ENCODE measurements at places on chromosomes 4 and X.
A peak's percentile ranks its signal among the peaks of the same experiment; 100 is the strongest.

DNA sequence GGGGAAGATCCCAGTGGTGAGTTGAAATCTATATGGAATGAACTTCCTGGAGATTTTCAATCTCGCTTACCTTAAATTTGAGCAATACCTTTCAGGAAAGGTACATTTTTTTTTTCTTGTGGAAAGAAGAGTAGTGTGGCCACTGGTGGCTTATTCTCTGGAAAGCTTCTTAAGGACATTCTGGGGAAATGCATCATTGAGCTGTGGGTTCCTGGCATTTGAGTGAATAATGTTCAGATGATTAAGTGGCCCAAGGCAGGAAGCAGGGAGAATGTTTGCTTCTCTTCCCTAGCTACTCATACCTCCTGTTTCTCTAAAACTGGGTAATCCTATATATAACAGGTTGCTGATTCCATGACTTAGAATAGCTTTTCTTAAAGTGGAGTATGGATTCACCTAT is 31.8 kb downstream of the STAG2 start:
- no peak for DNase-seq

DNA sequence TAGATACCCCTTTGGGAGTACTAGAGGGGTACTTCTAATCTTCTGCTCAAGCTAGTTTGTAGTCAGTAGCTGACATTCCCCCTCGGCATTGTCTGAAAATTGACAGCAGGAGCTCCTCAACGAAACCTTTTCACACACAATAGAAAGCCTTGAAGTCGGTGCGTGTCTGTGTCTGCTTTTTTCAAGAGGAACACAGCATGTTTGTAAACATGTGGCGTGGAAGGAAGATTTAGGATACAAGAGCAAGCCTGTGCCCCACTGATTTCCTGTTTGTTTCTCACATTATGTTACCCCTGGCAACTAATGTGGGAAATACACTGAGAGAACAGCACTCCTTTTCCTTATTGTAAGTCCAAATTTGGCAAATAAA is 252.6 kb downstream of the ANKRD50 start:
- DNase-seq = no peak

DNA sequence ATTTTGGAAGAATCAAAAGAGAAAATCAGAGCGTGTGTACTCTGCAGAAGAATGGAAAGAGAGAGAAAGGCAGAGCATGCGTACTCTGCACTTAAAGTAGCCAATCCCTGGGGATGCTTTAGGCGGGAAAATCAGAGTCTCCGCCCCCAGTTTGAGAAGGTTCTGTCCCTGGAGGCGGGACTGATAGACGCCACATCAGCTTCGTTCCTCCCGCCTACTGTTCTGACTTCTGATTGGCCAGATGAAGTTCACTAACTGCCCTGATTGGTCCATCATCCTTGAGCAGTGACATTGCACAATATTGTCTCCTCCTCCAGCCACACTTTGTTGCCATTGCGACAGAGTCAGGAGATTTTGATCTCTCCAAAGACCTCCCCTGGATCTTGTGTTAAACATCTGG is 23.8 kb downstream of the SSX1 start:
- DNase-seq = no peak

GRCh38 chr4:96744676-96745075 is 904.8 kb downstream of the PDHA2 start:
- no peak for DNase-seq

DNA sequence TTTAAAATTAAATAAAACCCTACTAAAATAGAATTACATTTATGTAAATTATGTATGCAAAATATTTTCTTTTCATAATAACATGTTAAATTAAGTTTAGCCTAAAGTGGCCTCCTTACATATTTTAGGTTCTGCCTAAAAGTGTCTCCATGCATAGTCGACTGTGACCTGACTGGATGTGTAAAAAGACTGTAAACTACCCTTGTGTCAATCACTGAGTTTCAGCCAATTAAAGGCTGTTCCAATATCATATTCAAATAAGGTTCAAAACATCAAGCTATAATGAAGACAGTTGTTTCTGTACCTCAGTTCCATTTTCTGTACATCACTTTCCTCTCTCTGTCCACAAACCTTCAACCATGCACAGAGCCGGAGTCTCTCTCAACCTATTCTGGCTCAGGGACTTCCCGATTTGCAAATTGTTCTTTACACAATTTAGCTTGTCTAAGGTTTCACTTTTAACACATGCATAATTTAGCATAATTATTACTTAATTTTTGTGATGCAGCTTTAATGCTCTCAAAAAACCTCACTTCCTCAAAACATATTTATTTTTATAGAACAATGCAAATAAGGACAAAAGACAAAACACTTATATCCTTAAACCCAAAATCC is 60.1 kb downstream of the SH3RF1 start:
- no peak for DNase-seq

GRCh38 chr4:83219344-83220331 is 65.0 kb downstream of the COQ2 start:
- DNase-seq = no peak

DNA sequence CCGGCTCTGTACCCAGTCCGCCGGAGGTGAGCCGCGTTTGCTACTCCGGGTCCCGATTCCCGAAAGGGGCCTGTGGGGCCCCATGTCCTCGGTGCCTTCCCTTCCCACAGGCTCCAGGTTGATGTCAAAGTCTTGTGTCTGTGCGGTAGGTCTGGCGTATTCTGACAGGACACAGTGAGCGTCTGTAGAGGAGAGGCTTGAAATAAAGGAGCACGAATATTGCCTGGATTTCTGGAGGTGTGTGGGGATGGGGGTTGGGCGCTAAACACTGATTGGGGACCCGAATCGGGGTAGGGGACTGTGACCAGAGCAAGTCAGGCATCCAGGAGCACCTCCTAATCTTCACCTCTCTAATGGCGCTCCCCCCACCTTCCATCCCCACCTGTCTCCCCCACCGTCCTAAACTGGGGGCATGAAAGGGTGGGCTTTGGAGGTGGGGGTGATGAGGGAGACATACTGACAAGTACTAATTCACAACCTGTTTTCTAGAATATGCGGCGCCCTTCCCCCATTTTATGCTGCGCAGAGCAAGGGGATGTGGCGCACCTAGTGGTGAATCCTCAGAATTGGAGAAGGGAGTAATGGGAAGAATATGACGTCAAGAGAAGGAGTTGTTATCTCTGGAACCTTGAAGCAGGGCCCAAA is 855 bp downstream of the GPRASP2 start:
- DNase-seq = peak; percentile 22

GRCh38 chrX:40107291-40108161 is 9.8 kb upstream of the BCOR start:
- DNase-seq = peak; percentile 28

DNA sequence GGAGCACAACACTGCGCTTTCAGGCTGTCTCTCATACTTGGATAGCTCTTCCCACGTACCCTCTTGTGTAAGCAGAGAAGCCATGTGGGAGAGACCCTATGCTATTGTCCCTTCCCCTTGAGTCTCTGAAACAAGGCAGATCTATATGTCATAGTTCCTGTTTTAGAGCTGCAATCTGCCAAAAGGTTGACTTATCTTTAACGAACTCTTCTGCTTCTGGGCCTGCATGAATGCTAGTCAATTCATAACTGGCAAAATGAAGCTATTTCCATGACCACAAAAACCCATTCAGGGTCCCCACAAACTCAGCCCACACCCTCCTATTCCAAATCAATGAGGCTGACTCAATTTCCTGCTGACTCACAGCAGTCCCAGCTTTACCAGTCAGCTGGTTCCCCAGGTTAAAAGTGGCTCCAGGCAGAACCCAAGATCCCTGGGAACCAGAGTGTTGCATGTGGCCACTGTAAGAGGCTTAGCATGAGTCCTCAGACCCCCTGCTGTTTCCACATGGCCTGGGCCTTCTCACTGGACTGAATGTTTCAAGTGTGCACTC is 25.3 kb upstream of the SOD3 start:
- DNase-seq = no peak

DNA sequence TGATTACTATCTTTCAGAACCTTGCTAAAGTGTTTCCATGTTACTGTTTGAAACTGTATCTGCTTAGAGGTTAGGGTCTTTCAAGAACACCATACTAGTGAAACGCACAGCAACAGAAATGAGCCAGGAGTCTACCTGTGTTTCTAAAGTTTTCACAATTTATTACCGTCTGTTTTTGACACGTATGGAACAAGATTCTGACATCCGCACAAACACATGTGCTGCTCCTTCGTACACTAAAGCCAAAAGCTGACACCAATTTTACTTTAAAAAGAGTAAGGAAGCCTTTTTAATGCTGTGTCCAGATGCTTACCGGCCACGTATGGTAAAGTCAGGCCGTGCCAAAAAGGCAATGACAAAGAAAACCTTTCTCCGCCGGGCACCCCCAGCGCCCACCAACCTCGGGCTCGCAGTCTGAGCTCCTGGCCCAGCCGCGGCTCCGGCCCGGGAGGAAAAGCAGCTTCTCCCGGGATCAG is 532 bp downstream of the RPS4X start:
- DNase-seq = no peak

GRCh38 chrX:115112411-115112810 is 76.8 kb upstream of the RBMXL3 start:
- no peak for DNase-seq

DNA sequence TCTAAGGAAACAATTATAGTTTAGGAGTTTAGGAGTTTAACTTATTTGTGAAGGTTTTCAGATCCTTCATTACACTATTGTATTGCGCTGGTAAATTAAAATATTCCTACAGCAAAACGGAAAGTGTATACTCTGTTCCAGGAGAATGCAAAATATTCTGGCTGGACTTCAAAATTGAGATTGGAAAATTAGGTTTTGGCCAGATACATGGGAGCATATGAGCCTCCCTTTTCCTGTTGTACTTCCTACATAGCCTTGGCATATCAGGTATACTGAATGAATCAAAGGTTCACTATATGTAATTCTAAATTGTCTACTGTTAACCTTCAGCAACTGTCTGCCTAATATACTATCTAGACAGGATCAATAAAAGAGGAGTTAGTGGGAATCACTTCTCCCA is 25.2 kb upstream of the GRIA2 start:
- DNase-seq = no peak

DNA sequence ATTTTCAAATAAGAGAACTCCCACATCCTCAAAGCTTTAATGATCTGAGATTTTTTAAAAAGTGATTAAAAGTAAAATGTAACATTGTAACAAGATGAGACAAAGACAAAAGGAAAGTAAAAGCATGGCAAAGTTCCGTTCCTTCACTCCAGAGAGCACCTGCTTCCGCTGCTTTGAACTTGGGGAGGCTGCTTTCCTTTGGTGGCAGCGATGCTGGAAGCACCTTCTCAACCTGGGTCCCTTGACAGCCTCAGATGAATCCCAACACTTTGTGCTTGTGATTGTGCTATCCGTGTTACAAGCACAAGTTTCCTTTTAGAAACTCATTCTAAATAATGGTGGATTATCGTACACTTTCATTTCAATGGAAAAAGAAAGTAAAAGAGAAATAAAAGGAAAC is 59.7 kb downstream of the HADH start:
- no peak for DNase-seq

DNA sequence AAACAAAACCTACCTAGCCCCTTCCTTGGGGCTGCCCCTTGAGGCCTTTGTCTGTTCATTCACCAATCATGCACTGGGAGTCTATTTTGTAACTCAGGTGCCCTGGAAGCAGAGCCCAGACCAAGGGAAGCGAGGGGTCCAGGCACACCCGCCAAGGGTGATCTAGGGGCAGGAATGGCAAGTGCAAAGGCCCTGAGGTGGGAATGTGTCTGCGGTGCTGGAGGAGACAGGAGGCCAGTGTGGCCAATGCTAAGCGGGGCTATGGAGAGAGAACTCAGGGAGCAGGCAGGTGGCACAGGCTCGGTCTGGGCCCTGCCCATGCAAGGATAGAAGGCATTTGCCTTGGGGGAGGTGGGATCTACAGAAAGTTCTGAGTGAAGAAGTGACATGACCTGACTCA is 3.5 kb upstream of the SH3BP2 start:
- no peak for DNase-seq
